ENCODE measurements at places on chromosomes 12 and 14.

DNA sequence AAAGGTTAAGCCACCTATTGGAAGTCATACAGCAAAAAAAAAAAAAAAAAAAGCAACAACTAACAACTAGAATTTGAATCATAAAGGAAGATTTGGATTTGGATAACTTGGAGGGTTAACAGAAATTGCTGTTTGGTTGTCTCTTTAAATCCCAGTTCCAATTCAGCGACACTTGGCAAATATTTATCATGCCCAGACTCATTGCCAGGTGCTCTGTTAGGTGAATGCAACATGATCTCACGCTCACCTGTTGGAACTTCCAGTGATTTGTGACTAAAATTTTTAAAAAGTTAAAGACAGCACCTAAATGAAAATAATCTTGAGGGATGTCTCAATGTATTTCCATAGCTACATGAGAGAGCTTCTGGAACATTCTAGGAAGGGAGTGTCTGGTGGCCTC lies 103.7 kb downstream of the TBX3 start:
- DNase-seq = no peak

- DNase-seq = no peak
Observed at GRCh38 chr12:92827836-92828431, 101.2 kb downstream of the EEA1 start.

DNA sequence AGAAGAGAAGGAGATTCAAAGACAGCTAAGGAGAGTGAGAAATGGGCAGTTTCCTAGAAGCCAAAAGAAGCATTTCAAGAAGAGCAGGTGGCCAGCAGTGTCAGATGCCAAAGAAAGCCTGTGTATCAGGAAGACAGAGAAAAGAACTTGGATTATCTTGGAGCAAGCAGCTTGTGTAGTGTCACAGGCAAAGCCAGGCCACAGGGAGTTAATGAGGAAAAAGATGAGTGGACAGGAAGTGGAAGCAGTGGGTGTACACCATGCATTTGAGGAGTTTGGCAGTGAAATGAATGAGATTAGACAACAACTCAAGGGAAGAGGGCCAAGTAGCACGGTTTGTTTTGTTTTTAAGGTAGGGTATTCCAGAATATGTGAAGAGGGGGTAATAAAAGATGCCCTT lies 5.6 kb upstream of the MYH7 start:
- no peak for DNase-seq

DNA sequence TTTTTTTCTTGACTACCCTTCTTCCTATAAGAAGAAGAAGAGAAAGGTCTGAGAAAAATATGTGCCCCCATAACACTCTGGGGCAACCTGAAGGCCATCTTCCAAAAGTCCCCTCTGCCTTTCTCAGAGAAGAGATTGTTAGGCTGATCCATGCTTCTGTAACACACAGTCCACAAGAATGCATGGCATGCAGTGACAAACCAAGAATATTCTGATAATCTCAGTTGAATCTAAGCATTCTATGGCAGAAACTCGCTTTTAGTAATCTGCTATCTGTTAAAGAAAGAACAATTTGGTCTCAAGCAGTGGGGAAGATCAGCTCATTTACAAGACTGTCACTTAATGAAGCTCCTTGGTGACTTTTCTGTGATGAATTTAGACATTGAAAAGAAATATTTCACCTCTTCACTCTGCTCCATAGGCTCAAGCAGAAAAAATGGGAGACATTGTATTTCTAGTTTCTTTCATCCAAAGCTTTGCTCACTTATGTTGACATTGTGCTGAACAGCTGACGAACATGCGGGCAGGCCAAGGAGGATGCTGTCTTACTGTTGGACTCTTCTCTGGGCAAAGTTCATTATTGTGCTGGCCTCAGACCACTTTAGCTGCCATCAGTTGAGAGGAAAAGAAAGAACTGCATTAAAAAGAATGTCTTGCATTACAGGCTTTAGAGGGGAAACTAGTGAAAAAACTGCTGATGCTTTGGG lies 957.1 kb downstream of the DIO2 start:
- no peak for DNase-seq

Measured in CMK (cell line).